Stimulated activated CD4-positive, alpha-beta T cell treated with anti-CD3 and anti-CD28 coated beads, Interleukin-15, amount 100 ng/mL, for 1 hour (primary cell): ENCODE measurements at places on chromosomes 3 and 15.

DNA sequence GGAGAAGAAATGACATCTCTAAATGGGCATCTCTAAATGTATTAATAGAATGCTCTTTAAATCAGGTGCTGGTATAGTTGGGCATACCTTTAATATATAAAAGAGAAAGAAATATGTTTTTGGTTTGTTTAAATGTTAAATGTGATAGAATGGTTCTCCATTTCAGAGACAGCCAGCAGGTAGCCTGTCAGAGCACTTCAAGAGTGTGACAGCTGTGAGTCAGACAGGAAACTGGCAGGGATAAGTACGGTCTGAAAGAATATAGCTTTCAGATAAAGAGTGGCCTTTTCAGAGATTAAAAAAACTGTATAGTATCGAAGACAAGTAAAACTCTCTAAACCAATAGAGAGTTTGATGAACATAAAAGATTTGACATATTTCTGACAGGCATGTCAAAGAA, 654.1 kb downstream of the IGSF11 start:
- DNase-seq, result no peak

GRCh38 chr3:122957707-122958689, 69.6 kb downstream of the SEMA5B start:
- no peak for DNase-seq

- no peak for DNase-seq
These were observed 290.1 kb downstream of the ZIC1 start for GRCh38 chr3:147699175-147699838.

GRCh38 chr3:36777424-36778218, 13.3 kb upstream of the DCLK3 start:
- DNase-seq, result no peak

DNA sequence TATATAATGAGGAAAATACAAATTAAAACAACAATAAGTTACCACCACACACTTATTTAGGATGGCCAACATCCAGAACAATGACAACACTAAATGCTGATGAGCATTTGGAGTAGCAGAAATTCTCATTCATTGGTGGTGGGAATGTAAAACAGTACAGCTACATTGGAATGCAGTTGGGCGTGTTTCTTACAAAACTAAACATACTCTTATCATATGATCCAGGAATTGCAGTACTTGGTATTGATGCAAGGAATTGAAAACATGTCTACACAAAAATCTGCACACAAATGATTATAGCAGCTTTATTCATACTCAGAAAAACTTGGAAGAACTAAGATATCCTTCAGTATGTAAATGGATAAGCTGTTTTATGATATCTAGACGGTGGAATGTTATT, 594.2 kb downstream of the ZBBX start:
- DNase-seq, result no peak

- no peak for DNase-seq
These were observed 174.4 kb upstream of the THBS1 start for GRCh38 chr15:39406485-39406884.

DNA sequence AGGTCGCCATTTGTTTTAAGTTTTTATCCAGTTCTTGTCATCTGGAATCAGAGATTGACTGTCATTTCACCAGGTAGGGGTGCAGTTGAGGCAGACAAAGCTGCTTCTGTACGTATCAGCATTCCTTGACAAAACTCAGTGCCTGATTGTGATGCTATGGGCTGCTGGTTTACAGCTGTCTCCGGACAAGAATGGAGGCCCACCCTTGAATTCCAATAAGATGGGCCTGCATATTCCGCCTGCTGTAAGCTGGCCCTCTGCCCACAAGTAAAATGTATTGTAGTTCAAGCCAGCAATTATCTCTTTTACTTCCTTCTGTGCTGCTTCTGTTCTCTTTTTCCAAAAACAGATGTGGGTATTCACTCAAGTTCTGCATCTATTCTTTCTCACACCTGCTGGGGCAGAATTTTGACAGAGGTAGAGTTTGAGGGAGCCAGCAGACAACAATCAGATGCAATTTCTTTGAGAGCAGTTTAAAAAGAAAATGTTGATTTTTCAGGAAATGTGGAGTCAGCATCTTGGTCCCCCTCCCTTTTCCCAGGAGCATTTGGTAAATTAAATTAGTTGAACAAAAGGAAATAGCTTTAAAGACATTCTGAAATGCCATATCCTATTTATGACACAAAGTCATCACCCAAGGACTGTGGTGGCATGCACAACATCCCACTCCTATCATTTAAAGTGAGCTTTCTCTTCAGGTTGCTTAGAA, 53.5 kb downstream of the IQCH start:
- no peak for DNase-seq

- no peak for DNase-seq
These were observed 37.0 kb downstream of the ETFA start for GRCh38 chr15:76274226-76274625.

- no peak for DNase-seq
These were observed 247.4 kb upstream of the TRIM42 start for GRCh38 chr3:140430494-140430893.

- DNase-seq, result no peak
These were observed 42.4 kb upstream of the RHO start for GRCh38 chr3:129485721-129486663.

DNA sequence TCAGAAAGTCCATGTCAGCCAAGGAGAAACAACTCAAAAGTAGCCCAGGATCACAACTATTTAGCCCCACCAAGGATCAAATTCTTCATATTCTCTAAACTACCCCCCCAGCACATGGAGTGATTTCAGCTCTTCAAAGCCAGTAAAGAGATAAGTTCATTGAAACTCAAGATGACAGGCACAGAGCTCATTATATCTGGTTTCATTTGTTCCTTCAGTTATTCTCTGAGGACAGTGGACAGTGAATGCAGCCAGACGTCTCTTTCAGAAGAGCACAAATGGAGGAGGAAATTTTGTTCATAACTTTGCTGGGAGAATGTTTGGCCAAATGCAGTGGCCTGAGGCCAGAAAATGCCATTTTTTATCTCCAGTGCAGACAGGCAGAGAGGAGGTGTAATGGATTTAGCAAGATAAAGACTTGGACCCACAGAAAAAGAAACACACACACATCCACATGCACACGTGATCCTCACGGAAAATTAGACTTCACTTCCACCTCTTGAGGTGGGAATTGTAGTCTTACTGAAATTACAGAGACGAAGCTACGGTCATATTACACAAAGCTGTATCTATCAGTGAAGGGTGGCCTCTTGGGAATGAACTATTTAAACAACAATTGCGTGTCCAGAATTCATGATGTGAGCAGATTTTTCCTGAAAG, 64.6 kb downstream of the HES1 start:
- DNase-seq, result no peak

GRCh38 chr15:101122806-101123205, 129.0 kb downstream of the CHSY1 start:
- no peak for DNase-seq

DNA sequence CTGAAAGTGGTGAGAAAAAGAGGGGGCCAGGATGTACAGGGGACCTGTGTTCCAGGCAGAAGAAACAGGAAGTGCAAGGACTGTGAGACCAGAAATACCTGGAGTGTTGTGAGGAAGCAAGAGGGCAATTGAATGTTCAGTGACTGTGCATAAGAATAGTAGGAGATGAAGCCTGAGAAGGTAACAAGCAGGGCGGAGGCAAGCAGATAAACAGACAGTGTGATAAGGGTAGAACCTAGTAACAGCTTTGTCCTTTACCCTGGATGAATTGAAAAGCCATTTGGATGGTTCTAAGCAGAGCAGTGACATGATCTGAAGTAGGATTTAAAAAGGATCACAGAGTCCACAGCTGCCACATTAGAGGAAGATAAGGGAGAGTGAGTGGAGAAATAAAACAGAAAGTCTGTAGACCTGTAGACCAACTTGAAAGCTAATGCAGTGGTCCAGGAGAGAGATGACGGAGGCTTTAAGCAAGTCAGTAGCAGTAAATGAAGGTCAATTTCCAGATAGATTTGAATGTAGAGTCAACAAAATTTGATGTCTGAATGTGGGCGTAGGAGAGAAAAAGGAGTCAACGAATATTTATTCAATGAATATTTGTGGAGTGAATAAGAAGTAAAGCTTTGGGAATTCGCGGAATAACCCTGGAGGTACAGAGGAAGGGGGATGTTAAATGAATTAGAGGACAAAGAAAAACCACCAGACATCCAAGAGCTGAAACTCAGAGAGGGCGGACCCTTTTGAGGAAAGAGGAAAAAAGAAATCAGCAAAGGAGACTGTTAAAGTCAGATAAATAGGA, 4.2 kb upstream of the PLOD2 start:
- no peak for DNase-seq

DNA sequence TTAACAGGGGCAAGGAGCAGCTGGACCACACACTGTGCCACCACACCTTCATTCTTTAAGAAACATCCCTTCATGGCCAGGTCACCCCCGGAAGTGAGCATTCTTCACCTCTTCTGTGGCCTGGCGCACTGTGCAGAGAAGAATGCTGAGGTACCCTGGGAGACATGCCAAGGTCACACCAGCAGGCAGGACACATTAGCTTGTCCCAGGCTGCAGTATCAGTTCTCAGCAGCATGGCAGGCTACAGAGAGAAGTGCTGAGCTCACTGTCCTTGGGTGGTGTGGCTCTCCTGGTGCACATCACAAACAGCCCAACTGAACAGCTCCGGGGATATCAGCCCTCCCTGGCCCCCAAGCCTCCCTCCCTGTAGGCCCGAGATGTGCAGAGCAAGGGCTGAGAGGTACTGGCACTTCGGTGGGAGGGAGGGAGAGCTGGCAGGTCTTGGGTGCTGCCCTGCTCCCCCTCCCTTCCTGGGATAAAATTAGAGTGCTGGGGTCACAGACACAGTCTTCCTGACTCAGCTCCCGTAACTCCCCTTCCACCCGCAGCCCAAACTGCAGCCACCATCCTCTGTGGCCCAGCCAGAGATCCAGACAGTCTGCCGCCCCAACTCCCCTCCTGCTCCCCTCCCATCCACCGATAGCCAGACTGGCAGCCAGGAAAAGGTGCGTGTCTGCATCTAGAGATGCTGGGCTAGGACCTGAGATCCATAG, 13.4 kb downstream of the SEMA7A start:
- DNase-seq, result no peak

- no peak for DNase-seq
These were observed 135.9 kb downstream of the KLHL25 start for GRCh38 chr15:85658816-85659215.

- no peak for DNase-seq
These were observed 123.4 kb downstream of the ATP10A start for GRCh38 chr15:25739687-25740121.

DNA sequence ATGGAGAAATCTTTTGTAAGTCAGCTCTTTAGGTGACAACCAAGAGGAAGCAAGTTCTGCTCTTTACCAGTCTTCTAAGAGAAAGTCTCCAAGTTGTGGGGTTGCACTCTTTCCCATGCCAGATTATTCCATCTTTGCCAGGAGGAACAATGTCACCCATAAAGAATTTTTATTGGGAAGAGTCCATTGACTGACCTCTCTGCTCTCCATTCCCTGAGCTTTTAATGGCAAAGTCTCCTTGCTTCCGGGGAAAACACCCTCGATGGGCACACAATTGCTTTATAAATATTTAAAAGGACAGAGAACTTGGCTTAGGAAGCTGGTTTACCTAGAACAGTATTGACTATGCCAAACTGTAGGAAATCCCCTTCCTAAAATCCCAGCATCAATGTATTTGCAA, 19.9 kb upstream of the UBE2E1 start:
- DNase-seq, result no peak

- DNase-seq, result no peak
These were observed 48.3 kb upstream of the KPNA4 start for GRCh38 chr3:160613661-160614060.

DNA sequence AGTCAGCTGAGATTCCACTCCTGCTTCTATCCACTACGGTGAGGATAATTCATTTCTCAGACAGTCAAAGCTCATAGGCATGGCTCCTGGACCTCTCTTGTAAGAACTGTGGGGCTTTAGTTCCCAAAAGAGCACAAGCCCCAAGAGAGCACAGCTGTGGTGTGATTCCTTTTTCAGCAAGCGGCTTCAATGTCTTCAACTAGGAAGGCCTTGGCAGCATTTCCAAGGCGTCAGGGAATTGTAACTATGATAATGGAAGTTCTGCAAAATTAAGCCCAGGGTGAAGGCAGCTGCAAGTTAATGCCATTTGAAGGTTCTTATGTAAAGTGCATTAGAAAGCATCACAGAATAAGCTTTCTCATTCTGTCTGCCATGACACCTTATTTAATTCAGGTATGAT, 657.1 kb downstream of the GRM7 start:
- no peak for DNase-seq

DNA sequence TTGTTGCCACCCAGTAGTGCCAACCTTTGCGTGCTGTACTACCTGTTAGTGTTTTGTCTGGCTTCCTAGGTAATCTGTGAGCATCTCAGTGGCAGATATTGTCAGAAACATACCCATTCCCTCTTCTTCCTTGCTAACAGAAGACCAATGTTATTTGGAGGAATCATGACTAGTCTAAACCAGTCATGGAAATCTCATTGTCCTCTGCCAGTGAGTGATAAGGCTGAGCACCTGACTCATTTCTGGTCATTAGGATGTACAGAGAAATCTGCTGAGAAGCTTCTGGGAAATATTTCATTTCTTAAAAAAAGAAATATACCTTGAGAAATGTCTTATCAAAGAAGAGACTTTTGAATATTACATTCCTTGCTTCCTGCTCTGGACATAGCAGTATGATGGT, 70.1 kb upstream of the CDV3 start:
- DNase-seq, result no peak

GRCh38 chr15:71325481-71325880, 210.2 kb downstream of the THSD4 start:
- DNase-seq, result no peak

DNA sequence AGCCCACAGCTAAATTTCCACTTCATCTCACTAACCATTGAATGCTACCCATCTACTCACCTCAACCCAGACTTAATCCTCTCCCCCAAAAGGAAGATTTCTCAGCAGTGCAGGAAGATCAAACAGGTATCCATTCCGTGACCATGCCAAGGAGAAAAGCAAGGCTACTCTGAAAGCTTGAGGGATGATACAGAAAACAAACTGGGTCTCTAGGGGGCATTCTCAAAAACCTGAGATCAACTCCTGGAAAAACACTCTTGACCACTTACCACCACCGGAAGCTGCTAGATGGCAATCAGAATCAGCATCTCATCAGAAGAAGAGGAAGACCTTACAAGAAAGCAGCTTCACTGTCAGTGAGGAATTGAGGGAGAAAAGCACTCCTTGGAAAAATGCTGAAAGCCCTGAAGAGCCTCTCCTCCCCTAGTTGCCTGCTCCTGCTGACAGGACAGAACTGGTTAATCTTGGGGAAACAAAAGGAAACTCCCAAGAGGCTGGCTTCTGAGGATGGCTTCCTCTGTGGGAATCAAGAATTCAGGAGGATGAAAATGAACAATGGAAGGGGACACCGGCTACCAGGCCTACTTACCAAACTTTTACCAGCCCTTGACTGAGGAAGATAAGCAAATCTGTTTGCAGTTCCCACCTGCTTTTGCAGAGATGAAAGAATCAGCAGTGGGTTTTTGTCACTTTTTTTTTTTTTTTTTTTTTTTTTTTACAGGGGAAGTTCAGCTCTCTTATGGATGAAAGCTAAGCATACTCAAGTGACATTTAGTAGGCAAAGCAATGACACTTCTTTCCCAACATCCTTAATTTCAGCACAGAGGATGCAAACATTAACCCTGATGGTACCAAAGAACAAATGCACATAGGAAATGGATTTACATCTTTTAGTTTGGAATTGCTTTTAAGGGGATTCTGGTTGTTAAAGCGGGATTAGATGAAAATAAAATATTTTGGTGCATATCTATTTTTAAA, at the start of gene ATP8B4:
TSS of gene ATP8B4 (minus strand) at position 171 of the 978 bp plus-strand sequence. CDS start 12,267 bp downstream, outside the sequence.
- DNase-seq, result no peak

- DNase-seq, result no peak
These were observed 448.5 kb downstream of the NAALADL2 start for GRCh38 chr3:175307642-175308041.

GRCh38 chr3:126018995-126019394, 50.0 kb downstream of the ROPN1B start:
- DNase-seq, result no peak

GRCh38 chr3:55569033-55569599, 82.0 kb upstream of the WNT5A start:
- DNase-seq, result no peak
